ENCODE measurements at places on chromosomes 4 and X.

DNA sequence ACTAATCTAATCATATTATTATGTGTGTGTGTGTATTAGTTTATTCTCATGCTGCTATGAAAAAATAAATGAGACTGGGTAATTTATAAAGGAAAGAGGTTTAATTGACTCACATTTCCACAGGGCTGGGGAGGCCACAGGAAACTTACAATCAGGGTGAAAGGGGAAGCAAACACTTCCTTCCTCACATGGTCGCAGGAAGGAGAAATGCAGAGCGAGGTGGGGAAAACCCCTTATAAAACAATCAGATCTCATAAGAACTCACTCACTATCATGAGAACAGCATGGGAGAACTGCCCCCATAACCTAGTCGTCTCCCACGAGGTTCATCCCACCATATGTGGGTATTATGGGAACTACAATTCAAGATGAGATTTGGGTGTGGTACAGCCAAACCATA, 190.9 kb upstream of the TAPT1 start:
- DNase-seq = no peak

- no peak for DNase-seq
These were observed 225.2 kb upstream of the PPP1R2C start for GRCh38 chrX:43003204-43003565.

GRCh38 chr4:74486905-74487304, 42.0 kb downstream of the AREG start:
- DNase-seq = no peak

- DNase-seq = no peak
These were observed 171.9 kb downstream of the TRAM1L1 start for GRCh38 chr4:116913451-116913850.

DNA sequence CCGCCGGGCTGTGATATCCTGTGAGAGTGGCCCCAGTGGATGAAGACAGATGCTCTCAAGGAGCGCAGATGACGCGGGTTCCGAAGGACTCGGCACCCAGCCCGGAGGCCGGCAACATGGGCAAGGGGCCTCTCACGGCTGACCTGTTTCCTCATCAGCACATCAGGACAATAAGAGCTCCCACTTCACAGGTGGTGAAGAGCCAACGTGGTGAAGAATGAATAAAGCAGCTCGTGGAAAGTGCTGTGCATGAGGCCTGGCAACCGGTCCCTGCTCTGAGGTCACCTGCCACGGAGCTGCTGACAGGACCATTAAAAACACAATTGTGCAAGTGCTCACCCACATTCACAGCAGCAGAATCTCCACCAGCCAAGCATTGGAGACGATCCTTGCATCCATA, 22.9 kb downstream of the ABLIM2 start:
- no peak for DNase-seq

GRCh38 chr4:100804576-100805360, 286.9 kb upstream of the EMCN start:
- DNase-seq = no peak

GRCh38 chrX:45697591-45697990, 496.9 kb upstream of the DIPK2B start:
- no peak for DNase-seq

DNA sequence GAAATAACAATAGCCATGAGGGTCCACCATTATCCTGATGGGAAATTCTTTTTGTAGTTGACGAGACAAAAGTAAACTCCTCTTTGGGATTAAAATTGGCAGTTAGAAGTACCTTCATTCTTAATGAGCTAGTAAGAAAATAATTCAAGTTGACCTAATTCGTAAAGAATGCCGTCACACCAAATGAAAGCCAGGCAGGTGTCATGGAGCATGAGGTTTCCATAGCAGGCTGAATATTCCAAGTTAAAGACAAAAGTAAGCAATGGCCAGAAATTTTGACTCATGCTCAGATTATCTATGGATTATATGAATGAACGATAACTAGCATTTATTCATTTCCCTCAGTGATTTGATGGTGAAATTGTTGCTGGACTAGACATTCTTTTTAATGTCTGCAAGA, 192.2 kb upstream of the FAT1 start:
- no peak for DNase-seq

GRCh38 chr4:125277790-125278189, 37.0 kb upstream of the FAT4 start:
- no peak for DNase-seq

GRCh38 chrX:136061286-136061685, 76.1 kb downstream of the SLC9A6 start:
- DNase-seq = no peak

- DNase-seq = no peak
These were observed 11.7 kb upstream of the TMEM184C start for GRCh38 chr4:147605499-147605898.

- no peak for DNase-seq
These were observed 509.6 kb upstream of the DIPK2B start for GRCh38 chrX:45710081-45710801.

DNA sequence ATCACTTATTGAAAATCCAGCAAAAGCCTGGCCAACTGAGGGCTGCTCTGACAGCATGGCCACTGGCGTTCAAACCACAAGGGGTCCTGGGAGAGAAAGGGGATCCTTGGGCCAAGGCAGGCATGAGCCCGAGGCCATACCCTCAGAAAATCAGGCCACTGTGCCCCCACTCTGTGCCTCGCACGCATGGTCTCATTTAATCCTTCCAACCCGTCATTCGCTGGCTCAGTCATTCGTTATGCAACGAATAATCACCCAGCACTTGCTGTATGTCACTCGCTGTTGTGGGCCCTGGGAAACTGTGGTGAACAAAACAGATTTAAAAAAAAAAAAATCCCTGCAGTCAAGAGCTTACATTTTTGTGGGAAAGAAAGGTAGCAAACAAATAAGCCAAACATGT, 112.7 kb downstream of the BCOR start:
- no peak for DNase-seq

DNA sequence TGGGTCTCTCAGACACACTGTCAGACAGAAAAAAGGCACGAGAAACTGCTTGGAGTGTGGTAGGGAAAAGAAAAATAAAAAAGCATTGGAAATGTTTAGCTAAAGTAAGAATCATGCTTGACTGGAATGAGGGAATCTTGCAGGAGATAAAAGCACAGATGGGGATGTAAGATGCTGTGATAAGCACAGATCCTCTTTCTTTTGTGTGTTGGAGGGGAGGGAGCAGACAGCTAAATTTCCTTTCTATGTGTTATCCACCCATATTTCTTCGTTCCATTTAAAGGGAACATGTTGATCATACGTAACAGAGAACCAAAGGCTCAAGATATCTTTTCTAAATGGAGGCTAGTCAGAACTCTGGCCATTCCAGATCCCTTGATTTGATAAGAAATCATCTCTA, 614.0 kb upstream of the LCORL start:
- DNase-seq = no peak

DNA sequence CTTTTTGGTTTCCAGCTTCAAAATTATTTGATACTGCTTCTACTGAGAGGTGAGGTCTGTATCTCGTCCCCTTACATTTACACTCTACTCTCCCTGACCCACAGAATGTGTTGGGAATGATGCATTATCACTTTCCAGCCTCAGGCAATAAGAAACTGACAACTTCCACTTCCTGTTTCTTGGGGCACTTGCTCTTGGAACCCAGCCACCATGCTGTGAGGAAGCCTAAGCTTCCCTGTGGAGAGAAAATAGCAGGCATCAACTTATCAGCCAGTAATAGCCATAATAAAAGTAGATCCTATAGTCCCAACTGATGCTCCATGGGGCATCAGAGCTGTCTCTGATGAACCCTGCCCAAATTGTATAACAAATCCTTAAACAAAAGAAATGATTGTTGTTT, 32.6 kb downstream of the RELL1 start:
- no peak for DNase-seq

GRCh38 chr4:90226734-90227133, 99.5 kb downstream of the CCSER1 start:
- DNase-seq = no peak

GRCh38 chr4:123415977-123416376, 19.4 kb downstream of the SPRY1 start:
- DNase-seq = no peak

- no peak for DNase-seq
These were observed 237.7 kb upstream of the TLL1 start for GRCh38 chr4:165635381-165635780.

- no peak for DNase-seq
These were observed 75.1 kb upstream of the HTR2C start for GRCh38 chrX:114508756-114509155.

GRCh38 chr4:47468706-47469365, 5.3 kb upstream of the COMMD8 start:
- DNase-seq = no peak

DNA sequence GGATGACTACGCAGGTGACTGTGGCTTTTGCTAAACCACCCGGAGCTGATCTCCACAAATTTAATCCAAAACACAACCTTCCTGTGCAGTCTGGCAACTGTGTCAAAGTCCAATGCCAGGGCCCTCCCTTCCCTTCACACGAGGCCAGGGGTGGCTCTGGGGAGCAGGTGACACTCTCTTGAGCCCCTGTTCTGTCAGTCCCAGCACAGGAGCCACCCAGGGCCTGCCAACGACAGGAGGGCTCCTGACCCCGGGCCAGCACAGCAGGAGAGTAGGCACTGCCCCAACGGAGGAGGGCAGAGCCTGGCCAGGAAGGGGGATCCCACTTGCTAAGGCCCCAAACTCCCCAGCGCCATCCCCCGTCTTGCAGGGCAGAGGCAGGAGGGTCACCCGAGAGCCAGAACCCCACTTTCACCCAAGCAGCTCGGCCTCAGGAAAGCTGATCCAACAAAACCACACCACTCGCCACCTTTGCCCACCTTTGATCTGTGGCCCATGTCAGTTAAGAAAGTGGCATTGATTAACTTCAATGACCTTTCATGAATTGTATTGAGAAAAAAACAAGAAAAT, 44.7 kb downstream of the FAM53A start:
- DNase-seq = peak; percentile 63

- no peak for DNase-seq
These were observed 58.9 kb downstream of the TLR10 start for GRCh38 chr4:38723726-38724474.

- DNase-seq = no peak
These were observed 2.1 kb downstream of the PNMA6F start for GRCh38 chrX:153319295-153320046.

GRCh38 chr4:102862016-102862415, 6.8 kb upstream of the CISD2 start:
- no peak for DNase-seq

GRCh38 chr4:30258949-30259348, 461.2 kb upstream of the PCDH7 start:
- no peak for DNase-seq

GRCh38 chr4:92047209-92047875, 256.4 kb upstream of the GRID2 start:
- DNase-seq = peak; percentile 9

GRCh38 chr4:119721878-119722277, 93.3 kb upstream of the PDE5A start:
- no peak for DNase-seq

DNA sequence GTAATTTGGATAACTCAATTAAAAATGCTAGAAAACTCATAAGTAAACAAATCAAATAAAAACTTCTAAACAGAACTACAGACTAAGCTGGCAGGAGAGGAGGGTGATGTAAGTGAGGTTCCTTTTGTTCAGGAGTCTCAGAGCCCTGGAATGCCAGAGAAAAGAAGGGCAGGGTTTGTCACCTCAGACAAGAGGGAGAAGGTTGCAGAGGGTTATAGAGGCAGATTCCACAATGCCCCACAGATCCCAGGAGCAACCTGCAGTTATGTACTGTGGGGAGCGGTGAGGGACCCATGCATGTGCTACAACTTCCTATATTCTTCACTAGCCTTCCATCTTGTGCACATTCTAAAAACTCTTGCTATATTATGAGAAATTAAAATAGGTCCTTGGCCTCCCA, 129.7 kb downstream of the CFAP299 start:
- DNase-seq = no peak

All from large intestine (tissue), 12 donors.